ENCODE measurements at places on chromosomes 5 and 9. TPM values are rescaled to one million over a fixed set of nuclear protein-coding genes. Genes with fewer than 3 reads are reported as not detected.

FOXD1 gene
- 0.13 TPM for total RNA-seq

INSL4 gene
- total RNA-seq: 0.14 TPM

EPB41L4A gene
- total RNA-seq: 0.10 TPM

QRFP gene
- total RNA-seq: not detected

TXNDC15 gene
- 39.5 TPM for total RNA-seq

ADRA1B gene
- total RNA-seq: 0.49 TPM

EMB gene
- total RNA-seq: 61.6 TPM

LRRC19 gene
- total RNA-seq: not detected

ATP10B gene
- total RNA-seq: 0.15 TPM

SARDH gene
- total RNA-seq: 5.5 TPM

CDH18 gene
- total RNA-seq: not detected

TDRD7 gene
- 4.1 TPM for total RNA-seq

TMEM171 gene
- not detected for total RNA-seq

NOL8 gene
- 73.6 TPM for total RNA-seq

SPINK4 gene
- total RNA-seq: not detected
